Stimulated activated CD4-positive, alpha-beta T cell treated with anti-CD3 and anti-CD28 coated beads, Interleukin-4, amount 100 ng/mL, for 1 hour (primary cell): ENCODE measurements at places on chromosomes 12 and 14.

DNA sequence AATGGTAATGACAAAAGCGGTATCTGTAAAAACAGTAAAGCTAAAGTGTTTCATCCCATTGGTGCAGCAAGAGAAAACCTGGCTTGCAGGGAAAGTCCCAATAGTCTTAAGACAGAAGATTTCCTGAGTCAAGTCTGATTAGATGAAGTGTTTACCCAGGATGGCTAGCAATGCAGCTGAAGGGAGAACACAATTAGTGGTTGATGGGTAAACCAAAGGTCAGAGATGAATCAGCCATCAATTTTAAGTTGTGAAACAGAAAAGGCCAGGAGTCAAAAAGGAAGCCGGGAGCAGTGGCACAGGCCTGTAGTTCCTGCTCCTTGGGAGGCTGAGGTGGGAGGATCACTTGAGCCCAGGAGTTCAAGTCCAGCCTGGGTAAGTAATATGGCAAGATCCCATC is 52.6 kb downstream of the SEC23A start:
- no peak for DNase-seq

DNA sequence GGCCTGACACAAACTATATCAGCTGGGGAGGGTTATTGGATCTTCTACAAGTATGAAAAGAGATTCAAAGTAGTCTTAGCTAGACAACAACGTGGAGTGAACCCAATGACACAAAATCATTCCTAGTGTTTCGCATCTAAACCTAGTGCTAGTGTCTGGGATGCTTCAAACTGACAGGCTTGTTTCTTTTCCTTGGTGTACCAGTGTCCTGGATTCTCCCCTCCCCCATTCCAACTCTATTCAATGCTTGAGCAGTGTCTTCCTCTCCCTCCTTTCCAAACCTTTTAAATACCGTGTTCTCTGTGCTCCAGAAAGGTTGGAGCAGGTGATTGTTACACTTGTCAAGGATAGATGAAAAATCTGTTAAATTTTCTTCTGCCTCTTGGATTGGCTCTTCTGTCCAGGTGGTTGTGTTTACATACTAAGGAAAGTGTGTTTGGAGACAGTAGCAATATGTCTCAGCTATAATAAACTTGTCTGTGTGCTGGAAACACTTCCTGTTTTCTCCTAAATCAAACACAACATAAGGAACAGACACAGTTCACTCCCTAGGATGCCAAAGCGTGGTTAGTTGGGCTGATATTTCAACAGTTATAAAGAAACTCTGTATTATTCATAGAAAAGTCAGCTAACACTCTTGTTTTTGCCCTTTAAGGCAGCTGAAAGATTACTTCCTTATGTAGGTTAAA is 14.4 kb upstream of the GUCY2C start:
- no peak for DNase-seq

GRCh38 chr12:78797196-78797931 is 67.2 kb upstream of the SYT1 start:
- no peak for DNase-seq

- DNase-seq: no peak
Observed at GRCh38 chr12:93333828-93334227, 43.9 kb upstream of the NUDT4 start.

DNA sequence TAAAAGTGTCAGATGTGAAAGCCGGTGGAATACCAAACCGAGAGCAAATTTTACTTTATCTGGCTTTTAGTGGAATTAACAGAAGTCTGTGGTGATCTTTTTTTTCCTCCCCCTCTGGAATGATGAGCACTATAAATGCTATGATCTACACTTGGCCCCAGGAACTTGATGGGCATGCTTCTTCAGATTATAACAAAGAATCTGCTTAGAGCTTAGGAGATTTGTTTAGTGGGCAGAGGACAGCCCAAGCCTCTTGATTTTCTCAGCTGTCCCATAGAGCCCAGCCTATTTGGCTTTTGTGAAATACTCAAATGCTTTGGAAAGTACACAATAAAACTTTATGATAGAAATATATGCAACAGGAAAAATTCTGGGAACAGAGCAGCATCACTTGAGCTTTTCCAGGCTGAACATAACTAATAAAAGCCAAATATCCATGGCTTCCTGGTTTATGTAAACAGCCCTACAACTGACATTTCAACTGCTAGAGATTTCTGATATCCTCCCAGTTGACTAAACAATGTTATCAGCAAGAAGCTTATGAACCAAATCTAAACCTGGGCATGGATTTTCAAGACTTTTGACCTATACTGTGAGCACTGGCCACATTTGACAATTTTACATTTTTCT is 149.6 kb downstream of the PLXNC1 start:
- no peak for DNase-seq

DNA sequence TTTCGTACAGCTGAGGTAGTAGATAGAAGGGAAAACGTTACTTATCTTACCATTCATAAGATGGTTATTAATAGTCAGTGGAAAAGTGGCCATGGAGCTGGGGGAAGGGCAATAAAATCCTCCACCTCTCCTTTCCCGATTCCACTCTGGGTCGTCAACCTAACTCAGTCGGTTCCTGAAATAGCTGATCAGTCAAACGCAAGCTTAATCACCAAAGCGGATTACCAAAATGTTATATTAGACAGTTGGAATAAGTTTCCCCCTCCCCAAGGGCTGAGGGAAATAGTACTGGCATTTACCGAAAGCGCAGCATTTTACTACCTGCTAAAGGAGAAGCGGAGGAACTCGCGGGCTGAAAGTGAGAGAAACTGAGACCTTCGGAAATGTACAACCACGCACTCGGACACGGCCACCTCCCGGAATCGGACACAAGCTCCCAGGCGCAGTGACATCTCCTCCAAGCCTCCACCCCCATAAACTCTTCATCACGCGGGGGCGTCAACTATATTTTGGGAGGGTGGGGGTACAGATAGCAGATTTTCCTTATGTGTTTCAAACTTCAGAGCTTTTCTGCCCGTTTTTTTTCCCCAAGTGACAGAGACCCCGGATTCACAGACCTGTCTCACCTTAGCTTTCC is 1.2 kb downstream of the PPM1H start:
- no peak for DNase-seq

GRCh38 chr12:72295744-72296143 is 23.6 kb downstream of the TRHDE start:
- no peak for DNase-seq

- DNase-seq: no peak
Observed at GRCh38 chr12:91654087-91654486, 471.5 kb upstream of the DCN start.

- no peak for DNase-seq
Observed at GRCh38 chr12:1820896-1821291, 529 bp downstream of the LRTM2 start.

- no peak for DNase-seq
Observed at GRCh38 chr14:68939181-68939892, 39.8 kb downstream of the ACTN1 start.

DNA sequence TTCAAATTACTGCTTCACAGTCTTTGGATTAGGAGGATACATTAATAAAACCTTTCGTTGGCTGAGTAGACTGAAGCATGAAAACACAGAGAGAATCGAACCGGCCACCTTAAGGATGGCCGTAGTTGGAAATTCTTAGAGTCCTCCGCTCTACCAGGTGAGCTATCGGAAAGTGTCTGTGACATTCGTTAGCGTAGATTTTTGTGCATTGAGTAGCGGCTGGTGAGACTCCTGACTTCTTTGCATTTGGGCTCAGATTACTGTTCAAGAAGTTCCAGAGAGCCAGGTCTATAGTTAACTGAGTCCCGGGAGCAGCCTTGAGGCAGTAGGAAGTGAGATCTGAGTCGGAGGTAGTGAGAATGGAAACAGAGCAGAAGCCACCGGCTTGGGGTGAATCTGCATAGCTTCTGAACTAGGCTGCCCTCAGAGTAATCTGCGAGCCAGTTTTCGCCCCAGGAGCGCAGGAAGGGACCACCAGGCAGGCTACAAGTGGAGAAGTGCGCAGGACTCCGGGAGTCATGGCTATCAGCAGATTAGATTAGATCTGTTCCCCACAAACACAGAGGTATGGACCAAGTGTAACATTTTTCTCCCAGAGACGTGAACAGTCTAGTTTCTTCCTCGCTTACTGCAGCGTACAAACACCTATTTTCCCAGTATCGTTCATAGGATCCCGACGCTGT is 11.0 kb downstream of the OR6S1 start:
- DNase-seq: no peak

- no peak for DNase-seq
Observed at GRCh38 chr12:49922349-49923034, 18.8 kb upstream of the FAIM2 start.

DNA sequence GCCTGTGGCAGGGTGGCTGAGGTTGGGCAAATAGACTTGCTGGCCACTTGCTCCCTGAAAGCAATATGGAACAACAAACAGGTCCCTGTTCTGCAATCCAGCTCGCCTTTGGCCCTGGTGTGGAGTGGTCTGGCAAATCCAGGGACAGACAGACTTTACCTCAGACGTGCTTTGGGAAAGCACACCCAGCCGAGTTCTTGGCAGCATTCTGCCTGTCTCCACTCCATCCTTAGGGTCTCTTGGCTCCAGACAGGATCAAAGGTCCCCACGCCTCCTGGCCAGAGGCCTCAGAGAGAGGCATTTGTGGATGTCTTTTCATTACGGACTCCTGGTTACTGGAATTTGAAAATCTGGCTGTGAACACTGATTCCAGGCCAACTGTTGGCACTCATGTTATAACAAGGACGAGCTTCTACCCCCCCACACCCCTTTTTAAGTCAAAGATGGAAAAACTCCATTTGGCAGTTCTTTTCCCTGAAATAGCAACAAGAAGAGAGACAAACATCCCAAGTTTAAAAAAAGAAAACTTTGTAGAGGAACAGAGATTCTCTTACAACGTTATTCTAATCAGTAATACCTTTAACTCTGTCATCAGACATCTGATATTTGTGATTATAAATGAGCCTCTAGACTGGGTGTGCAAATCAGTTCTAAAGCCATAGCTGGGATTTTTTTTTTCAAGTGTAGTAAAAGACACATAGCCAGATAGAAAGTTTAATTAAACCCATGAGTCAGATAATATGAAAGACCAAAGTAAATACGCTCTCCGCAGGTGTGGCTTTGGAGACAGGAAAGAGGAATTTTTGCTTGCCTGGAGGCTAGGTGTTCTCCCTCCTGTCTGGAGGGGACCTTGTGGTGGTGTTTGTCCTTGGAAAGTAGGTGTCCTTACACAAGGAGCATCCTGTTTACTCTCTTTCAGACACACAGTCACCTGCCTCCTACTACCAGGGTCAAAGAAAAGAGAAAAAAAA is 60.7 kb downstream of the GALNT8 start:
- no peak for DNase-seq

- no peak for DNase-seq
Observed at GRCh38 chr14:32421781-32422180, 92.7 kb downstream of the AKAP6 start.

- no peak for DNase-seq
Observed at GRCh38 chr12:132754160-132754932, 7.3 kb downstream of the ANKLE2 start.

DNA sequence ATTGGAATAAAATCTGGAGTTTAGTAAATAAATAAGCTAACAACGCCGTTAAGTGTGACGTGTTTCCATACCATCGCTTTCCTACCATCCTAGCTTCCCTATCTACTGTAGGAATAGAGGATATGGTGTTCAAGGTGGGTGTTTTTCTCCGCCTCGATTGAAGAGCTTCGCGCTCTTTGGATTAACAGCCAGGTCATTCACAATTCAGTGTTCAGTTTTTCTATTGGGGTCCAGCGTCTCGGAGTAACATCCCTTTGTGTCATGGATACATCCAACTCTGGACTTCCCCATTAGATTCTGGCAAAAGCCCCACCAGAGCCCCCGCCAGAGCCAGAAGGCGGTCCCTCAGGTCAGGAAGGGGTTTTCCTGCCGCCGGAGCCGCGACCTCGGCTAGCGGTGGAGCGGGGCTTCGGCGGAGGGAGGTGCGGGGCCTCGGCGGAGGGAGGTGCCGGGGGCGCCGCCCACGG is 1.2 kb upstream of the SRGAP1 start:
- no peak for DNase-seq

DNA sequence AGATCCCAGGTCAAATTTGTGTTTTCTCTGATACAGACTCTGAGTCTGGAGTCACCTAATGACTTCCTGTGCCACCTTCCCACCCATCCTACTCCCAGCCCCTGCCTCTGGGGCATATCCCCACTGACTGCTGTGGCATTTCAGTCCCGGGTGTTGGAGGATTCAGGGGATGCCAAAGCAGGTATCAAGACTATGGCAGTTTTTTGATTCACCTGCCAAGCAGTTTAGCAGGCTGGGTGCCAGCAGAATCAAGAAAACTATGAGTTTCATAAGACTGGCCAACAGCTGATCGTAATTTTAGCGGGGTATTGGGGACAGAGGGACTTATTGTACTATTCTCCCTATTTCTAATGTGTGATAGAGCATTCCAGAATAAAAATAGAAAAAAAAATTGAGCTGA is 4.6 kb downstream of the PLEKHH1 start:
- no peak for DNase-seq

DNA sequence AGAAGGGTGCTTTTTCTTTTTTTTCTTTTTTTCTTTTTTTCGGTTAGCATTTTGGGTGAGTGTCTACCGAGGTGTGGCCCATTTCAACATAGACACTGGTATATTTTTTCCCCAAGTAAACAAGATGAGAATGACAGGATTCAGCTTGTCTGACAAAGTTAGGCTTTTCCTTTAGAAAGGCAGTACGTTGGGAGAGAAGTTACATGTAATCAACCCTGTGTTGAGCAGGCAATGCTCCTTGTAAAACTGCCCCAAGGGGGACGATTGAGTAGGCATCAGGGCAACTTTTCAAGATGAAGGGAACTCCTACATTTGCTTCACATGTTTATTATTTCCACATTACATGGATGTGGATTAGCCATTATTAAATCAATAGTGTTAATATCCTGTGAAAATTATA is 1.7 kb downstream of the EMP1 start:
- no peak for DNase-seq

DNA sequence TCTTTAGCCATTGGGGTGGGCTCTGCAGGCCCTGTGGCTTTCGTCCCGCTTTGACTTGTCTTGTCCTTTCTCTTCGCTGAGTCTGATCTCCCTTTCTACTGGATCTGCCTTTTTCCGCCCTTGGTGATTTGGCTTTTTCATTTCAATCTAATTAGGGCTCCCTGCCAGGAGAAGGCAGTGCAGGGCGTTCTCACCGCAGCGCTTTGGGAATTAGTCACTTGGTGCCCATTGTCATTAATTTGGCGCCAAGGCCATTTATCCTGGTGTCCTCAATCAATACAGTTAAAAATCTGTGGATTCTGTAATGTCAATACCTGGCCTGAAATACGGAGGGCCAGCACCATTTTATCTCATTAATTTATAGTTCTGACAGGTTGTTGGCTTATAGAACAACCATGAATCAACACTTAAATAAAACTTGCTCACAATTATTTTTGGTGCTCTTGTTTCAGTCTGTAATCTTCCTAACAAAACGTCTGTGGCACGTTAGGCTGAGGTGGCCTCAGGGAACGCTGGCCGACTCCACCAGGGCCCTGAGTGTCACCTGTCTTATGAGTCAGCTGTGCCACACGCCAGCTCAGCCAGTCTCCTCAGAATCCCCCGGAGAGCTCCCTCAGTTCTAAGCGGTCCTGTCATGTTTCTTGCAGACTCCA is 115.7 kb downstream of the BEGAIN start:
- DNase-seq: no peak
